ENCODE measurements at places on chromosomes 2 and 18. TPM values are rescaled to one million over a fixed set of nuclear protein-coding genes. Genes with fewer than 3 reads are reported as not detected.

Gene RAB11FIP5
- total RNA-seq: 6.8 TPM

Gene THSD7B
- total RNA-seq: 1.2 TPM

Gene CYP27C1
- total RNA-seq: 3.8 TPM

Gene TMEM169
- 17.9 TPM for total RNA-seq

Gene IL37
- total RNA-seq: not detected

Gene FAM237A
- not detected for total RNA-seq

Gene PLEK
- total RNA-seq: not detected

Gene REG3G
- total RNA-seq: not detected

Gene CTDSP1
- total RNA-seq: 70.5 TPM

Gene TEKT4
- total RNA-seq: not detected
